ENCODE measurements at places on chromosomes 2 and 18.

- DNase-seq: no peak
These were observed 192.0 kb upstream of the ZEB2 start for GRCh38 chr2:144711630-144712549.

DNA sequence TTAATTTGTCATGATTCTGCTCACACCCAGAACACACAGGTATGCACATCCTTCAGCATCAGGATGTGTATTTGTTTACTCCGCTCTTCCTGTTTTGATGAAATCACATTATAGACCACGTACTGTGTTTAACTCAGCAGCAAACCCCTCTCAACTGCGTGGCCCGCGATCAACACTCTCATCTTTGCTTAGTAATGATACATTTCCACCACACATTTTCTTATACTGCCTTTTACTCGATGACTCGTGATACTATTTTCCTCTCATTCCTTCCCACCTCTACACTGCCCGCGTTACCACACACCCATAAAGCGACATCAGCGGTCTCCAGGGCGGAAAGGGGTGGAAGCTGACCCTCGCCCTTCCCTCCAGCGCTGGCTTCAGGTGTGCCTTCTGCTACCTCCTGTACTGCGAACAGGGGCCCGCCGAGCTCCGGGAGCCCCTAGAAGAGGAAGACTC lies 1.3 kb downstream of the NETO1 start:
- DNase-seq: no peak

DNA sequence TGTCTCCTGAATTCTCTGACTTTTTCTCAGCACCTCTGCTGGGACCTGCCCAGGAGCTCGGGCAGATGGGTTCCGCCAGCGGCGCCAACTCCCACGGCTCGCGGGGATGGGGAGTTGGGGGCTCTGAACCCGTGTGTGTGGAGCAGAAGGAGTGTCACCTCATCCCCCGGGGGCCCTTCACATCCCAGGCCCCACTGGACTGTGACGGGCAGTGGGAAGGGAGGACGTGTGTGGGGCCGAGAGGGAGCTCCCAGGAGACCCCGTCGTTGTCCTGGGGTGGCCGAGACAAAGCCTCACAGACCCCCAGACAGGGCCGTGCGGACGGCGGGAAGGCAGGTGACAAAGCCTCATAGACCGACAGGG lies 130.0 kb upstream of the CTDP1 start:
- DNase-seq: no peak

GRCh38 chr2:174606336-174606735 lies 8.7 kb upstream of the WIPF1 start:
- no peak for DNase-seq
